Kidney epithelial cell (primary cell): ENCODE measurements at places on chromosomes 3 and 15.

DNA sequence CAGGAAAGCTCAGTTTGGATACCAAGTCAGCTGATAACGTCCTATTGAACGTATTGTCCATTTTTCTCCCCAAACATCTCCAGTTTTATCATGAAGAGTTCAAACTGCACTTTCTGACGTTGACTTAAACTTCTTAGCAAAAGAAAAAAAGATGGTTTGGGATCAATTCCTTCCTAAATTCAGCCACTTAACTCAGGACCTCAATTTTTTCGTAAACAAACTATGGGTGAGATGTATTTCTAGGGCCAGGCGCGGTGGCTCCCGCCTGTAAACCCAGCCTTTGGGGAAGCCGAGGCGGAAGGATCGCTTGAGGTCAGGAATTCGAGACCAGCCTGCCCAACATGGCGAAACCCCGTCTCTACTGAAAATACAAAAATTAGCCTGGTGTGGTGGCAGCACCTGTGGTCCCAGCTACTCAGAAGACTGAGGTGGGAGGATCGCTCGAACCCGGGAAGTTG lies 464 bp upstream of the MRPS25 start:
- no peak for DNase-seq

- DNase-seq = no peak
Measured at GRCh38 chr15:30872341-30872748, 31.4 kb upstream of the FAN1 start.

DNA sequence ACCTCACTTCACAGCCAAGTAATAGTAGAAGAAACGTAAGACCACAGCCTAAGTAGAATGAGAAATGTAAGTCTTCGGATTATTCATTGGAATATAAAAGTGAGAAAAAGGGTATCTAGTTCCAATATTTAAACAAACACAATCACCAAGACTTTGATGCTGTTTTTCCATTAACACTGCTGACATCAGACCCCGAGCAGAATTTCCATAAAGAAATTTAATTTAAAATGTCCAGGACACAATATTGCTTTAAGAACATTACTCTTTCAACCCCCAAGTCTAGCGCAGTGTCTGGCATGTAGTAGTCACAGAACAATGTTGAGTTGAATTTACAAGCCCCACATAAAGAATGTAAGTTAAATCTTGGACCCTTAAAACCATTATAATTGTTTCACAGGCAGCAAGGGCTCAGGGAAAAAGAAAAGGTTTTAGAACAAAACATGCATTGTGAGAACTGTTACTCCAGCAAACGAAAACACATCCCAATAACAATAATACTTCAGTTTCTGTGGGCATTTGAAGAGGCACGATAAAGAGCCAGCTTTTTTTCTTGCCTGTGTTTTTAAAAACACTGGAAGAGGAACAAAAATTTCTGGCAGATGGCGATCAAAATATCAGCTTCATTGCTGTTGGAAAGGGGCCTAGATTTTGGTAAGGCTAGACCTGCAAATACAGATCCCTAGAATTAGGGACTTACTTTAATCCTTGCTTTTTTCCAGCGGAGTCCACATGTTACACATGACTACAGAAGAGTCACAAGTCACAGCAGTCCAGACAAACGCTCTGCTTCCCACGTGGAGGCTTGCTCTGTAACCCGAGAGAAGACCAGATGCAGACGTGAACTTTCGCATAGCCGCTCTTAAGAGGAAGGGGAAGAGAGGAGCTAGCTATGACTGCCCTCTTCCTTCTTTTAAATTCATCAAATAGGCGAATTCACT lies 77.9 kb upstream of the IGSF10 start:
- no peak for DNase-seq

DNA sequence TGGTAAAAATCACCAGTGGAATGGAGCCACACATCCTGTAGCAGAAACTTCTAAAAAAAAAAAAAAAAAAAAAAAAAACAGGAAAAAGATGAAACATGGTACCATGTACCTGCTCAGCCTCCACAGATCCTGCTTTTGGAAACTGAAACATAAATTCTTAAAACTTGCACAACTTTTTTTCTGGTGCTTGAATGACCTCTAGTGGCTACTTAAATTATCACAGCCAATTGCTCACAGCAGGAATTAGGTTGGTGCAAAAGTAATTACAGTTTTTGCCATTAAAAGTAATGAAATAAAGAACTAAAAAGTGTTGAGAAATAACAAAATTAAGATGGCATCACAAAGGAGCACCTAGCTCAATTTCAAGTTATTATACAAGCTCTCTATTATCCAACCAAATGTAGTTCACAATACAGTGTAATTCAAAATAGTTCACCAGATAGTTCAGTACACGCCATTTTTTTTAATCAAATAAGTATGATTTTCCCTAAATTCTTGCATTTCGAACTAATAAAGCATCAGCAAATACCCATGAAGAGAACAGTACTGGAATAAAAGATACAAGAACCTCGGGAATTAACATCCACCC lies 80.6 kb downstream of the ULK4 start:
- no peak for DNase-seq

DNA sequence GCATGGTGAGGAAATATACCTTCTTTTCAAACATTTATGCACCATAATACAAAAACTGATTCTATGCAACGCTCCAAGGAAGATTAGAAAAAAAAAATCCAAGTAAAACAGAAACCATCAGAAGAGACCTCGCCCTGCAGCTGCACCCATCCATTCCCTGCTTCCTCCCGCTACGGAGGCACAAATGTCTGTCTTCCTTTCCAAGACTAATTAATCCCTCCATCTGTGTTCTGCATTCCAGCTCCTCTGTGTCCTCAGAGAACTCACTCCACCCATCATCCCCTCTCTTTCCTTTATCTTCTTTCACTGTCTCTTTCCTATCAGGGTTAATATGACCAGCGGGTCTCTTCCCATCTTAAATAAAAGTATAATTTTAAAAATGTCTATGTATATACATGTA lies 196.1 kb downstream of the ADAMTSL3 start:
- no peak for DNase-seq

- DNase-seq = no peak
Measured at GRCh38 chr3:140203510-140203909, 268.5 kb downstream of the CLSTN2 start.

DNA sequence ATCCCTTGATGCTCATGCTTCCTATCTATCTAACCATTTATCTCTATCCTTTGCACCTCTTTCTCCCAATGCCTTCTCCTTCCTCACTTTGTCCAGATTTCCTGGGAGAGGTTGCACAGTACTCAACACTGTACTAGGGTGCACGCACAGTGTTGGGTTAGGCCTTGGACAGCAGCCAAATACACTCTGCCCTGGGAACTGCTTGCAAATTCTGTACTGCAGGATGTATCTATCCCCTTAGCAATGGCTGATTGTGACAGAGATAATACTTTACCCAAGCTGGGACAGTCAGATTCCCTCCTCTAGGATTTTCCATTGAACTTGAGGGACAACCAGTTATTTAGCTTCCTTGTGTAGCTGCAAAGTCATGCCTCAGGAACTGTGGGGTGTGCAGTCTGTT lies 113.3 kb downstream of the IL20RB start:
- DNase-seq = no peak

GRCh38 chr3:177610262-177610661 lies 413.0 kb upstream of the TBL1XR1 start:
- DNase-seq = no peak

GRCh38 chr3:22713936-22714335 lies 489.2 kb upstream of the UBE2E2 start:
- peak; percentile 86 for DNase-seq

- no peak for DNase-seq
Measured at GRCh38 chr15:64287953-64288352, 68.0 kb downstream of the CSNK1G1 start.

DNA sequence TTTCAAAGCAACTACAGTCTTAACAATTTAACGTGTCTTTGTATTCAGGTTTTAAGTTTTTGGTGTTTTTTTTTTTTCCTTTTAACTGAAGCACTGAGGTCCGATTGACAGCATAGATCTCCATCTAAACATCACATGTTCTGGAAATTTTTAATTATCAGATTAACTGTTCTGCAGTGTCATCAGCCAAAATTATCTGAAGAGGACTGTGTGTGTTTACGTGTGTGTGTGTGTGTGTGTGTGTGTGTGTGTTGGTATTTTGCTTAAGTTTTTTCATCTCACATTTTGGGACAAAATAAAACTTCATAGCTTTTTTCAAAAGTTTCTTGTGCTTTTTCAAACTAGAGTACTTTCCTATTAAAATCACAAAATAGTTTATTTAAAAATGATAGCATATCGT lies 1.8 kb downstream of the PIK3CA start:
- DNase-seq = no peak

DNA sequence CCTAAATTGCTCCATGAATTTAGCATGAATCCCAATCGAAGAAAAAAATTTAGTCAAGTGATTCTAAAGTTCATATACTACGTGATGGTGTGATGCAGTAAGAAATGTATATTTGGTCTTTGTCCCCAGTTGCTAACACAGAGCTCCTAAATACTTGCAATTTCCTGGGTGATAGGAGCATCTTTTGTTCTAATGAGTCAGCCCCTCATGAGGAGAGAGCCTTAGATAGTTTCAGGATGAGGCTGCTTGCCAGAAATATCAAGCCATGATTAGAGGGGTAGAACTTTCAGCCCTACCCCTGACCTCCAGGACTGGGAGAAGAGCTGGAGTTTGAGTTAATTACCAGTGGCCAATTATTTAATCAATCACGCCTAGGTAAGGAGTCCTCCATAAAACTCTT lies 170.2 kb downstream of the PDE8A start:
- no peak for DNase-seq

DNA sequence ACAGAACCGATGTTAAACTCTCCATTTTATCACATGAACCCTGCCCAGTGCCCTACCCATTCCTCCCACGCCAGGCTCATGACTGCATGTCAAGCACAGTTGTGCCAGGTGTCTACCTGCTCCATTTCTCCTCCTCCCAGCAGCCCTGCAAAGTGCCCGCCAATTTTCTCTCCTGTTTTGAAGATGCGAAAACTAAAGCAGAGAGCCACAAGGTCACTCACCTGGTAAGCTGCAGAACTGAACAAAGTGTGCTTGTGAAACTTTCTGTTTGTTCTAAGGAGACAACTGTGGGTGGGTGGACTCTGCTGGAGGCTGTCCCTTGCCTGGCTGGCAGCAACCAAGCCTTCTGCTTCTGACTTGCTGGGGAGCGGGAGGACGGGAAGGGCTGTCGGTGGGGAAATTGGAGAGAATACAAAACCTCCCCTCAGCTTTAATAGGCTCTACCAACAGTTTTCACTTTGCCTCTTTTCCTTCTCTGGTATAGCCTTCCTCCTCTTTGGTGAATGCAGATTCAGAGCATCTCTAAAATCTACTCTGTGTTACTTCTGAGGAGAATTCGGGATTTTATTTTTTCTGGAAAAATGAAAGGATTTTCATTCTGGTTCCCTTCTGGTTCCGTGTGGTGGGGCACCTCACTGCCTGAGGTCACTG lies 23.0 kb downstream of the LIMD1 start:
- no peak for DNase-seq

GRCh38 chr15:97899981-97900380 lies 60.5 kb upstream of the ARRDC4 start:
- DNase-seq = no peak

DNA sequence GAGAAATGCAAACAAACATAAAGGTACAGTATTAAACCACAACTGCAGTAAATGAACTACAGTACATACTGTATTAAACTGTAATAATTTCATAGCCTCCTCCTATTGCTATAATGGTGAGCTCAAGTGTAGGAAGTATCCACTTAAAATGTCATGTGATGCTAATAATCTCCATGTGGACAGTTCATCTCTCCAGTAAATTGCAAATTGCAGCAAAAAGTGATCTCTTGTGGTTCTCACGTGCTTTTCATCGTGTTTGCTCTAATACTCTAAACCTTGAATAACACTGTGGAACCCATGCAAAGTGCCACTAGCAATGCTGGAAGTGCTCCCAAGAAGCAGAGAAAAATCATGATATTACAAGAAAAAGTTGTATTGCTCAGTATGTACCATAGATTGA lies 9.2 kb upstream of the FNDC3B start:
- DNase-seq = no peak

GRCh38 chr15:35444557-35445204 lies 101.3 kb downstream of the DPH6 start:
- DNase-seq = no peak

DNA sequence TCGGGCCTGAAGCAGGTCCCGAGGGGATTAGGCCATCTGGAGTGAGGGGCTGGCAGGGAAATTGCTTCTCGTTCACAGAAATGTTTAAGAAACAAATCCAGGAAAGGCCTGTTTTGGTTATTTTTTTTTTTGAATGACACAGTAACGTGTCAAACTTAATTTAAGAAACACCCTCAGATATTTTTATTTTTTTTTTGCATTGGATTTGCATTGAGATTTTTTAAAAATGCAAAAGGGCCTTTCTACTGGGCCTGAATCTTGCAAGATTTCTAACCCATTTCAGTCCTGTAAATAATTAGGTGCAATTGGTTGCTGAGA lies 25.0 kb upstream of the KLF13 start:
- DNase-seq = no peak

- DNase-seq = no peak
Measured at GRCh38 chr3:154304116-154304786, 20.0 kb downstream of the DHX36 start.

GRCh38 chr15:77021803-77022381 lies 27.0 kb downstream of the PSTPIP1 start:
- DNase-seq = no peak

GRCh38 chr3:193928354-193929209 lies 207.4 kb upstream of the HES1 start:
- no peak for DNase-seq

- no peak for DNase-seq
Measured at GRCh38 chr3:14565868-14566588, 25.9 kb upstream of the GRIP2 start.

DNA sequence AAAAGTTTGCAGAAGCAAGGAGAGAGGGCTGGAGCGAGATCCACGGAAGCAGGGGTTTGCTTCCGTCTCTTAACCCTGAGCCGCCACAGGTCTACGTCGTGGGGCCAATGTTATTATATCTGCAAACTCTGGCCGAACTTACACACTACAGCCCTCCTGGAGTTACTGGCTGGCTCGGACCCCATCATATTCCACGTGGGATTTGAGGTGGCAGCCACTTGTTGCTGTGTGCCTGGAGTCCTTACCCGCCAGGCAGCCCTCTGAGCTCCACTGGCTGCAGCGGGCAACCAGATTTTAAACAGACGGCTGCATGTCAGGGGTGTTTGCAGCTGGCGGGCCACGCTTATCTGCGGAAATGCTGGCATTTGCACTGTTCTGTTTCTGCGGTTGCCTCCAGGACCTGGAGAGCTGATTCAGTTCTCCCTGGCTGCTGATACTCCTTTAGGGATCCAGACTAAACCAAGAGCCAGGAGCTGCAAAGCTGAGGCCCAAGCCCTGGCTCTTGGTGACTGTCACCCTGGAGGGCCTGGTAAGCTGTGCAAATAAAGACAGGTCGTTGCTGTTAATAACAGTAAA lies 34.7 kb downstream of the TM2D3 start:
- DNase-seq = no peak

GRCh38 chr3:33001889-33002288 lies 50.4 kb downstream of the CCR4 start:
- no peak for DNase-seq

- no peak for DNase-seq
Measured at GRCh38 chr3:62201438-62202035, 171.8 kb downstream of the FEZF2 start.

DNA sequence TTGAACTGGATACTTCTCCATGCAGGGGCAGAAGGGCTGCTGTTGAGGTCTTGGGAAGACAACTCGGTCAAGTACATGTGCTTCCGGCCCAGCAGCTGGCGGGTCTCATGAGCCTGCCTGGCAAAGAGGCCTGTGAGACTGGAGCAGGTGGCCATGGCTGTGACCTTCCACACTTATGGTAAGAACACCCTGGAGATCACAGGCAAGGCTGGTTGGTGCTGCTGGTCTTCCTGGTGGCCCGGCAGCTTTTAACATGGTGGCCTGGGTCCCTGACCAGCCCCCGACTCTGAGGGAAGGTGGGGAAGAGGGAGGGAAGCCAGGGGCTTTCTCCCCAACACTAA lies 15.4 kb downstream of the CHRD start:
- no peak for DNase-seq
